Cardiac septum (tissue), 1 donor: ENCODE measurements at places on chromosomes 1 and 21.

GRCh38 chr1:230166366-230167132 is 99.5 kb downstream of the GALNT2 start:
- DNase-seq, result no peak

DNA sequence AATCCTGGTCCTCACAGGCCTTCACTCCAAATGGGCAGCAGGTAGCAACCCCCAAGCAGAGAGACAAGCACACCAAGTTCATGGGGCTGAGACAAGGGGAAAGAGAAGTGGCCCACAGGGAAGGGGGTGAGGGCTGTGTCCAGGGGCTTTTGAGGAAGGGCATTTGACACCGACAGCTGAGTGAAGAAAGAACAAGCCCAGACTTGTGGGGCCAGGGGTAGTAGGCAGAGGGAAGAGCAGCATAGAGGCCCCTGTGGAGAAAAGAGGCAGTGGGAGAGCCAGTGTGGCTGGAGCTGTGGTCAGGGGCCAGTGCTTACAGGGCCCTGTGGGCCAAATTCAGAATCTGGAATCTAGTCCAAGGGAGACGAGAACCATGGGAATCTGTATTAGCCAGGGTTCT is 85.4 kb downstream of the IGSF21 start:
- no peak for DNase-seq

DNA sequence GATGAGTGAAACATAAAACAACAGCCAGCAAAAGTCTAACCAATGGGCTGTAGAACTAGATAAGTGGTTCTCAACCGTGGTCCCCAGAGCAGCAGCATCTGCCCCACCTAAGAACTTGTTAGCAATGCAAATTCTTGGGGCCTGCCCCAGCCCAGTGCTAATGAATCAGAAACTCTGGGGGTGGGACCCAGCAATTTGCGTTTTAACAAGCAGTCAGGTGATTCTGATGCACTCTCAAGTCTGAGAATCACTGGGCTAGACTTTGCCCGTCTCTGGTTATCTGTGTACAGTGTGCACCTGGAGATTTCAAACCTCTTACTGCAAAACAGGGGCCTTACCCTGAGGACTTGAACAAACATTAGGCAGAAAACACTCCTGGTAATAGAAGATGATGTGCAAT is 66.5 kb downstream of the PLXNA2 start:
- no peak for DNase-seq

GRCh38 chr1:4101459-4102161 is 201.5 kb upstream of the C1orf174 start:
- no peak for DNase-seq

DNA sequence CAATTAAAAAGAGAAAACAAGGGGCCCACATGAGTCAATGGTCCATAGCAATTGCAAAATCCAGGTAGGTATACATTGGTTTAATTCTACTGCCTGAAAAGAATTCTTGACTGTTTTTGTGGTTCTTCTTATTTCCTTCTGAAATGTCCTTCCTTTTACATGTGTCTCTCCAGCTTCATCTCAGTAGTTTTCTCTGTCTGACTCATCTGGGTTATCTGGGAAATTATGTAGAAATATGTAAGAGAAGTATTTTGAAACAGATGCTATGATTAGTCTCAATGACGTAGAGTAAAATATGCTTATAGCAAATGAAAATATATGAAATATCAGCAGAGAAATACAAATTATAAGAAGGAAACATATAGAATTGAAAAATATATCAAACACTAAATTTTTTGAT is 953.2 kb downstream of the BRINP3 start:
- no peak for DNase-seq

- no peak for DNase-seq
Observed at GRCh38 chr1:42143896-42144710, 9.1 kb upstream of the GUCA2B start.

DNA sequence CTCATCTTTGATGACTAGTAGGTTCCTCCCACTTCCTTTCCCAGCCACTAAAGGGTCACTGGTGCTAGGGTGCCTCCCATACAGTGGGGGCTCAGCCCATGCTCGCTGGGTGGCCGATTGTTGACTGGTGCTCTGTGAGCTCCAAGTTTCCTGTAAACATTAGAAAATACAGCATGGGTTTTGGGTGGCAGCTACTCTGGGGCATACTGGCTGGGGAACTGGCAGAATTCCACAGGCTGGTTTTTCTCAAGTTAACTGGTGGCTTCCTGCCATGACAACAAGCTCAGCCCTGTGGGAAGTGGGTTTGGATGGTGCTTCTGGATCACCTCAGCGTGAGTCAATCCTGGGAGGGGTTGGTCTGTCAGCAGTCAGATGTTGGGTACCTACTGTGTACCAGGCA is 28.7 kb upstream of the CRNN start:
- no peak for DNase-seq
